Activated CD4-positive, CD25-positive, alpha-beta regulatory T cell treated with anti-CD3 and anti-CD28 coated beads, Interleukin-2, amount 50 U/mL, for 24 hours (primary cell): ENCODE measurements at places on chromosomes 2 and 18.

DNA sequence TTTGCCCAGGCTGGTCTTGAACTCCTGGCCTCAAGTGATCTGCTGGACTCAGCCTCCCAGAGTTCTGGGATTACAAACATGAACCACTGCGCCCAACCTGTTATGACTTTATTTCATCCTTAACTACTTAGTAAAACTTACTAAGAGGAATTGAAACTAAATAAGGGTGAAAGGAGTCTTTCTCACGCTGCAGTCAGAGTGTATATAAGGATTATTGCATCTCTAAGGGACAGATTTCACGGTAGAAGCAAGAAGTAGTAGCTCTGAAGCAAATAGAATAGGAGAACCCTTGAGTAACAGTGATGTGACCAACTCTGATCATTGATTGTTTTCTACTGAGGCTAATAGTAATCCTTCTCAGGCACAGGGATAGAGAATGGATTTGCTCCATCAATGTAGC is 960.1 kb downstream of the CPS1 start:
- ATAC-seq, result no peak

GRCh38 chr2:12457831-12458230 is 258.9 kb upstream of the TRIB2 start:
- ATAC-seq, result no peak

DNA sequence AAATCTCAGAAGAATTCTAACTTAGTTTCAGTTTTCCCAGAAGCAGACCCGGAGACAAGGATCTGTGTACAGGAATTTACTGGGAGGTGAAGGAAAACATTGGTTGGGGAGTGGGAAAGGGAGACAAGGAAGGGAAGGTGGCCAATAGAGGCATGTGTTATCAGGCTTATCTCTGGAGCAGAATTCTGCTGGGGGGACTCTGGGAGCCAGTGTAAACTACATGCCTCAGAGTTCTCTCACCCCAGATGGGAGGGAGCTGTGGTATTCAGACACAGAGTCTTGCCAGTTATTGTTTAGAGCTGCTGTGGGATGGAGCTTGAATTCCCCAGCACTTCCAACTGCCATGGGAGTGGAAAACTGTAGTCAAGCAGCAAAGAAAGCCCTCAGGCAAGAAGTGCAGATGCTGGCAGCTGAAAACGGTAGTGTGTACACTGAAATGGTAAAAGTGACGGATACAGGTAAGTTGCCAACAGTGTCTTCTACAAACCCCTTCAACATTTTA is 19.0 kb downstream of the DNPEP start:
- no peak for ATAC-seq

GRCh38 chr2:201447086-201447485 is 4.2 kb downstream of the TRAK2 start:
- no peak for ATAC-seq

- no peak for ATAC-seq
These were observed 22.4 kb downstream of the ARL6IP6 start for GRCh38 chr2:152740743-152741328.

GRCh38 chr2:16832910-16833309 is 167.3 kb upstream of the CYRIA start:
- no peak for ATAC-seq

DNA sequence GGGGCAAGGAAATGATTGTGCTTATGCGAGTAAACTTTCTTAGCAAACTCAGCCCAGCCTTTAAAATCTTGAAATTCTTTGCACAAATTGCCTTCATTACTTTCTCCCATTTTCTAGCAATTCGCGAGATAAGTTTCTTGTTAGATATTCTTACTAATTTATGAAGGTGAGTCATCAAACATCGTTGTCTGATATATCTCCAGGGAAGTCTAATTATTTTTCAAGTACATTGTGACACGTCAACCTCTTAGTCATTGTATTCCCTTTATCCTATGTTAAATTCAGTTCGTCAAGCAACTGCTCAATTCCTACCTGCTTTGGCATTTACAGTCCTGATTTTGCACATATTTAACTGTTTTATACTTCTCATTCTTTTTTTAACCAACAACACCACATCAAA is 854.5 kb upstream of the CRIM1 start:
- no peak for ATAC-seq

- ATAC-seq, result no peak
These were observed 223.2 kb downstream of the NRXN1 start for GRCh38 chr2:50808694-50809093.

- ATAC-seq, result no peak
These were observed 10.7 kb downstream of the BIN1 start for GRCh38 chr2:127096280-127096679.

GRCh38 chr2:143877876-143878530 is 641.9 kb downstream of the ZEB2 start:
- ATAC-seq, result no peak

GRCh38 chr2:131026919-131027318 is 66.3 kb downstream of the FAM168B start:
- ATAC-seq, result no peak

DNA sequence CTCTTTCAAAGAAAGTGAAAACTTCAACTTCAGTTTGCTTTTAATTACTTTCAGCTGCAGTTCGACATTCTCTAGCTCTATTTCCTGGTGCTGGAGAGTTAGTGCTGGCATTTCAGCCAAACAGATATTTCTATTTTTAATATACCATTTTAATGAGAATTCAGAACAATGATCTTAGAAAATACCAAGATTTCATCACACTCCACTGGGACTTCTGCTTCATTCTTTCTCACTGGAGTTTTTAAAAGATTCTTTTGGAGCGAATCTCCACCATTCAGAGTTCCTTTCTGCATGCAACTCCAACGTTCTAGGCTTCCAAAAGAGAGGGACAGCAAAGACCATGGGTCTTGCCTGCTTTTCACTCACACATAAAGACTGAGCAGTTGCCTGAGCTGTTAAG is 94.2 kb downstream of the CABLES1 start:
- no peak for ATAC-seq

GRCh38 chr2:200716386-200716785 is 95.3 kb upstream of the BZW1 start:
- no peak for ATAC-seq

DNA sequence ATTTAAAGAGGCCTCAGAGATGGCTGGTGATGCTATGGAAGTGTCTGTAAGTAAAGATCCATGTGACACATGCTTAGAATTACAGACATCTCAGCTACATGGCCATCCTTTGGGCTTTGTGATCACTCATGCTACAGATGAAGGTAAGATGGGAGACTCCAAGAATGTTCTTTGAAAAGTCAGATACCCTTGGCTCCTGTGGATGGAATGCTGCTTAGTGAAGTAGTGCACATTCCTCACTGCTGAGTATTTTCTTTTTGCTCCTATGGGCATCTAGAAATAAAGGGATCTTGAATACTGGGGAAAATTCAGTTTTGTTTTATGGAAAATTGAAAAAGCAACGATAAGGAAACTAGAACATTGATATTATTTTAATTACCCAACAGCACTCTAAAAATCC is 55.2 kb upstream of the REV1 start:
- no peak for ATAC-seq

DNA sequence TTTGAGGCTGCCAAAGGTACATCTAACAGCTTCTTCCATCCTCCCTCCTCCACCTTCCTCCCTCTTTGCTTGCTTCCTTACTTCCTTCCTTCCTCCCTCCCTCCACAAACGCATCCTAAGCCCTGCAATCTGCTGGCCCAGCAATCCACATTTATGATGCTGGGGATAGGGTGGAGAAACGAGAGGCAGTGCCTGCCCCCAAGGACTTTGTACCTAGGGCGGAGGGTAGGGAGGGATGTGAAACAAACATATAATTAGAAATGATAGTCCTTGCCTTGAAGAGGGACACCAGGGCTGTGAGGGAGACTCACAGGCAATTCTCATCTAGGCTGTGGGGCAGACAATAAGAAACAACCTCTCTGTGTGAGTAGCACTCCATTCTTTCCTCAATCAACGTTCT is 188.3 kb downstream of the ANKRD30B start:
- ATAC-seq, result no peak

- ATAC-seq, result no peak
These were observed 72.4 kb downstream of the ID2 start for GRCh38 chr2:8754106-8754776.

DNA sequence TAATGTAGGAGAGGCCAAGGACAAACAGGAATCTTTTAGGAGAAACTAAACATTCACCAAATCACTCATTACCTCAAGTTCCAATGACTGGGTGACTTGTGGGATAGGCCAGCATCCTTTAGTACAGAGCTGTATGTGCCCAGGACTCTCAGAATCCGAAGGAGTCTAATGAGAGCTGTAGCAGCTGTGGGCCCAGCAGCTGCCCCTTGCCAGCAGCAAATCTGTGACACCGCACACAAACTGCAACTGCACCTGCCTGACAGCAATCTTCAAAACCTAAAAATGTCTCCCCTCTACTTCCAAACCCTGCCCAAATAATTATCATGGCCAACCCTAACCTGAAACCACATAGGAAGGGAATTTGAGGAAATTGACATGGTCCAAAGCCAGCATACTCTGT is 44.5 kb upstream of the ACVR2A start:
- no peak for ATAC-seq

GRCh38 chr2:140892911-140893637 is 1237.7 kb downstream of the LRP1B start:
- no peak for ATAC-seq

DNA sequence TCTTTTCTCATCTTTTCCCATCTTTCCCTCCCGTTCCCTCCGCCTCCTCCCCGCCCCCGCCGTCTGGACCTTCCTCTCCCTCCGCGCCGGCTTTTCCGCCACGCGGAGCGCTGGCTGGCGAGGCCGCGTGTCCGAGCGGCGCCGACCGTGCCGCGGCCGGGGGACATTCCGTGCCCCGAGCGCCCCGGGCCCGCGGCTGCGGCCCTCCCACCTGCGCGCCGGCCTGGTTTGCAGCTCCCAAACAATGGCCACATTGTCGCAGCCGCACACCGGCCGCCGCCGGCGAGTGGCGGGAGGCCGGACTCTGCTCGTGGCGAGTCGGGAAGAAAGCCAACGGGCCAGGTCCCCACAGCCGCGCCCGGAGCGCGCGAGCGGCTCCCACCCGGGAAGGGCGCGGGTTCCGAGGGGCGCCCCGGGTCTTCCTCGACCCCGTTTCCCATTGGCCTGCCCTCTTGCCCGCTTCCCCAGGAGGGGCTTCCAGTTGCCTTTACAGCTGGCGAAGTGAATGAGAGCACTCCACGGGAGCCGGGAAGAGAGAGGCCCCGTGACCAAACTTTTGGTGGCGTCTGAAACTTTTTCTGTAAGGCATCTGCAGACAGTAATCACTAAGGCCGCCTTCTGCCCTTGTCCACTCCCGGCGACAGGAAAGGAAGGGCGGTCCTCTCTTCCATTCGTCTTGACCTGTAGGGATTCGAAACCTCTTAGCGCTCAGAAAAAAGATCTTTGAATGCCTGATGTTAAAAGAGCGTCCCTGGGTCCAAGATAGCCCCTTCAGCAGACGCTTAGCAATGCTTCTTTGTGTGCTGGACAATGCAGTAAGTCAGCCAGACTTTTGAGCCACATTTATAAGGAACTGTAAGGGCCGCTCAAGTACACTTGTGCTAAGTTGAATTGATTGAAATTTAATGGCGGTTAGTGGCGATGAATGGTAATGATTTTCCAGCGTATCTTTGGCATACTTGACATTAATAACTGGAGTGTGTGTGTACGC is 6.2 kb downstream of the GLI2 start:
- no peak for ATAC-seq

DNA sequence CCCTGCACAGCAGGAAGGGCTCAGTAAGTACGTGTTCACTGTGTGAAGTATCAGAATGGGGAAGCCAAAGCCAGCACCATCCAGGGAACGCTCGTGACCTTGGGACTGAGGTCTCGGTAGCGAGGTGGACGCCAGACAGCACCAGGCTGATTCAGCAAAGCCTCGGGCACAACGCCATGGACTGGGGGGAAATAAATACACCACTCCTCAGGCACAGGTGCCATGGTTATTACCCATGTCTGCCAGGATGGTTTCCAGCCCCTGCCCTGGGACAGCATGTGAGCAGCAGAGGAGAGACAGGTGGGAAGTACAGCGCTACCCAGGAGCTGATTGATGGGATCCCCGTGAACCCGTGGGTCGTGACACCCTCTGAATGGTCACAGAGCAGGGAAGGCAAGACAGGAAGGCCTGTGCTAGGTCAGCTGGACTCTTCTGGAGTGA is 53.0 kb downstream of the REEP1 start:
- no peak for ATAC-seq

DNA sequence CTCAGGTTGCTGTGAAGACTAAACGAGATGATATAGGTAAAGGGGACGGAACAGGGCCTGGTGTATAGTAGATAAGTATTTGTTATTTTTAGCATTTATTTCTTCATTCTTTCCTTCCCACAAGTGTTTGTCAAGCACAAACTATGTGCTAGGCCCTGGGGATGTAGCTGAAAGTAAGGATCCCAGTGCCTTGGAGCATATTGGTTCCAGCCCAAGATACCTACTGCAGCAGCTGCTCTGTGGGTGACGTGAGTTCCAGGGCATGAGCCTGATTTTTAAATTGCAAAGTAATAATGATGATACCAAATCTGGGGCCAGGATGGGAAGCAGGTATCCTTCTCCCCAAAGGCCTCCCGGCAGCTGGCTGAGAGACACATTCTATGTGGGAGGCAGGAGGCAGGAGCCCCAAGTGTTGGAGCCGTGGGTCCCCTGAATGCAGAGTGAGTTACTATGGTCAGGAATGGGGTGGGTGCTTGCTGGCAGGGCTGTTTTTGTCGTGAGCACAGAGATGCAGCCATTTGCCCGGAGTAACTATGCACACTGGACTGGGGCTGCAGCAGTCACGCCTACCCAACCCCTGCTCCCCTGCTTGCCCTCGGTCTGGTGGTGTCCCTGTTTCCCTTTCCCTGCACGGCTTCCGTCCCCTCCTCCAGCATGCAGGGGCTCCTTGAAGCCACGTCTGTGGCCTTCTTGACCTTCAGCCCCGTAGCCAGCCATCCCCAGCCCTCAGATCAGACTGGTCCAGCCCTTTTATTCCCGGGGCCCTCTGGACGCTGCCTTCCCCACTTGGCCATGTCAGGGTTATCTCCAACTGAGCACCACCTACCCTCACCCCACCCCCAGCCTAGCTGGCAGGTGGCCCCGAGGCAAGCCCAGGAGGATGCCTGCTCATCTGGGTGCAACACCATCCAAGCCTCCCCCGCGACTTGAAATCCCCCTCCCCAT is 52.4 kb downstream of the INHBB start:
- no peak for ATAC-seq

DNA sequence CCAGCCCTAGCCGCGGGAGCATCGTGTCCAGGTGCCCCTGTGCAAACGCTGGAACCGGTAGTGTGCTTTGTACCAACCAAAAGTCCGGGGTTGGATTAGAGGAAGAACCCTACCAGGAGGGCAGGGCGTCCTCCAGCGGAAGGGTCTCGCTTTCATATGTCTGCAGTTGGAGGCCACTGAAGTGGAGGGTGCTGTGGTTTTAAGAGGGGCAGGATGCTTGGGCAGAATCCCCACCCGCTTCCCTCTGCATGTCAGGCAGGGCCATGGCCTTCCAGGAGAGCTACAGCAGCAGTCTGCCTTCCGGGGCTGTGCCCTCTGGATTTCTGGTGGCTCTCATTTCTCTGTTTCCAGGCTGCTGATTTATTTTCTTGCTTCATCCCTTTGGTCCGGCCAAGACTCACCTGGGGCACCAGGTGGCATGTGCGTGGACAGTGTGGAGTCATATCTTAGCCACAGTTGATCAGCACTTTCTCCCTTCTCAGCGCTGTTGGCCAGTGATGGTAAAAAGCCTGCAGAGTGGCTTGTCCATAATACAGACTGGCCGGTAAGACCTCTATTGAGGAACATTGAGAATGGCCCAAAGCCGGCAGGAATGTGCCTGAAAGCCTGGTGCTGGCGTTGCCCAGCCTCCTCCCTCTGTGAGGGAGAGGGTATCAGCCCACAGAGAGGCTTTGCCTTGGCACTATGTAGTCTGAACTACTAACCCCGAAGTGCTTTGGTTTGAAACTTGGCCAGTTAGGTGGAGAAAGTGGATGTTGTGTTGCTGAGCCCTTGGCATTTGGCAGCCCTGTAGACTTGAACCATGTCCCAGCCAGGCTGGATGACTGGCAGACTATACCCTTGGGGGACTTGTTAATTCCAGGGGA is 1.8 kb downstream of the AGAP1 start:
- no peak for ATAC-seq
